A673 (cell line): ENCODE measurements at places on chromosomes 1 and 21. TPM values are rescaled to one million over a fixed set of nuclear protein-coding genes. Genes with fewer than 3 reads are reported as not detected.

DNA sequence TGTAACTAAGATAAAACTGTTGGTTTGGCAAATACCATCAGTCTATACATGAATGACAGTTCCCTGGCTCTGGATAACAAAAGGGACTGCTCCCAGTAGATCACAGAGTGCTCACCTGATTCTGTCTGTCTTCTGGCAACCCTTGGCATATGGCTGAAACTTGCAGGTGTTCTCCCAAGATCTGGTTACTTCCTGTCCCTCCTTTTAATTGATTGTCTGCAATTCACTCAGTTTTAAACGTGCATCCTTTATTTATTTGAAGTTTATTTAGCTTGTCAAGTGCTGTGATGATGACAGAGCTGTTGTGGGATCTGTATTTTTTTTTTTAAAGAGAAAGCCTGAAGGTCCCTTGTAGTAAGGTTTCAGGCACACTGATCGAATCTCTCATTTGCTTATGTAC lies 3.4 kb downstream of the KCNA3 start:
- no peak overlapping the region for H3K4me3 ChIP-seq
- no peaks in the 10 kb centered on the region for H3K4me1 ChIP-seq
- no peak overlapping the region for H3K27ac ChIP-seq
- H3K36me3 ChIP-seq: no peaks in the 10 kb centered on the region
- DNase-seq: no peak

- peaks cover 33% of the 10 kb centered on the region for H3K36me3 ChIP-seq
- no peak overlapping the region for H3K27ac ChIP-seq
- no peaks in the 10 kb centered on the region for H3K27me3 ChIP-seq
- no peak overlapping the region for H3K4me3 ChIP-seq
Measured at GRCh38 chr1:206590025-206590758, 22.1 kb downstream of the EIF2D start.

GRCh38 chr1:51956528-51957509 lies 33.7 kb downstream of the RAB3B start:
- peak; percentile 84 for DNase-seq
- no peaks in the 10 kb centered on the region for H3K27me3 ChIP-seq
- H3K27ac ChIP-seq: peak overlapping the region; percentile 75
- H3K4me3 ChIP-seq: no peak overlapping the region

DNA sequence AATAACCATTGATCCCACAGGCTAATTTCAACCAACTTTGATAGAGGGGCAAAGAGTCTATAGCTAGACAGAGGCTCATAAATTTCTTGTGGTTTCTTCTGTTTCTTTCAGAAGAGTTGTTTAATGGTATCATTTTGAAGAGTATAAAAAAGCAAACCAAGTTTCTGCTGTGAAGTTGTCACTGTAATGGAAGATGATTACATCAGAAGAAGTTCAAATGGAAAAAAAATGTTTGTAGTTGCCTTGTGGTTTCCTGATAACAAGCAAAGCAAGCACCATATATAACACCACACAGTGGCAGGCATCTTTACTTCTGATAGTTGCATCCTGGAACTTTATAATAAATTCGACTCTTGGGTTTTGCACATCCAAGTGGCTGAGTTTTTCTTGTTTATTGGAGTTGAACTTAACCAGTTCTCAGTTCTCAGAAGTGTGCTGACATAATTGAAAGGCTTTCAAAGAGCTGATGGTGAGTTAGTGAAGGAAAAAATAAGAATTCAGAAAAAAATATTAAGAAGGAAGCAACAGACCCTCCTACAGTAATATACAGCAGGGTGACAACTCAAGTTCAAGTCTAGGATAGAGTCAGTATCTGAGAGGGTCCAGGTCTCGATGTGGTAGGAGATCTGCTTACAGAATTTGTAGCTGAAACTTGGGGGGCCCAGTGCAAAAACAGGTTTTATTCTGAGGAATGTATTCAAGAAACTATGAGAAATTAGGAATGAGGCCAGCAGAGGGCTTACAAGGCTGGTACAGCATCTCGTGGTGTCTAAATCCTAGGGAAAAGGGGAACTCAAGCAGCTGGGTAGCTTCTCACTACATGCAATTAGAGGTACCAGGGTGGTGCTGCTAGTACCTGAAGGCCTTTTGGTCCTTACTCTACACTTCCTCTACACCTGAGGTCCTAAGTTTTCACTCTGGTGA lies 123.5 kb downstream of the CRB1 start:
- H3K4me1 ChIP-seq: no peaks in the 10 kb centered on the region
- H3K27ac ChIP-seq: no peak overlapping the region
- H3K36me3 ChIP-seq: no peaks in the 10 kb centered on the region
- DNase-seq: no peak
- H3K4me3 ChIP-seq: no peak overlapping the region
- H3K27me3 ChIP-seq: peaks cover 5% of the 10 kb centered on the region

- H3K27me3 ChIP-seq: no peaks in the 10 kb centered on the region
- H3K36me3 ChIP-seq: no peaks in the 10 kb centered on the region
- H3K4me3 ChIP-seq: no peak overlapping the region
- no peak for DNase-seq
- no peak overlapping the region for H3K27ac ChIP-seq
- H3K4me1 ChIP-seq: no peaks in the 10 kb centered on the region
Measured at GRCh38 chr1:229191066-229191674, 79.7 kb upstream of the RAB4A start.

DNA sequence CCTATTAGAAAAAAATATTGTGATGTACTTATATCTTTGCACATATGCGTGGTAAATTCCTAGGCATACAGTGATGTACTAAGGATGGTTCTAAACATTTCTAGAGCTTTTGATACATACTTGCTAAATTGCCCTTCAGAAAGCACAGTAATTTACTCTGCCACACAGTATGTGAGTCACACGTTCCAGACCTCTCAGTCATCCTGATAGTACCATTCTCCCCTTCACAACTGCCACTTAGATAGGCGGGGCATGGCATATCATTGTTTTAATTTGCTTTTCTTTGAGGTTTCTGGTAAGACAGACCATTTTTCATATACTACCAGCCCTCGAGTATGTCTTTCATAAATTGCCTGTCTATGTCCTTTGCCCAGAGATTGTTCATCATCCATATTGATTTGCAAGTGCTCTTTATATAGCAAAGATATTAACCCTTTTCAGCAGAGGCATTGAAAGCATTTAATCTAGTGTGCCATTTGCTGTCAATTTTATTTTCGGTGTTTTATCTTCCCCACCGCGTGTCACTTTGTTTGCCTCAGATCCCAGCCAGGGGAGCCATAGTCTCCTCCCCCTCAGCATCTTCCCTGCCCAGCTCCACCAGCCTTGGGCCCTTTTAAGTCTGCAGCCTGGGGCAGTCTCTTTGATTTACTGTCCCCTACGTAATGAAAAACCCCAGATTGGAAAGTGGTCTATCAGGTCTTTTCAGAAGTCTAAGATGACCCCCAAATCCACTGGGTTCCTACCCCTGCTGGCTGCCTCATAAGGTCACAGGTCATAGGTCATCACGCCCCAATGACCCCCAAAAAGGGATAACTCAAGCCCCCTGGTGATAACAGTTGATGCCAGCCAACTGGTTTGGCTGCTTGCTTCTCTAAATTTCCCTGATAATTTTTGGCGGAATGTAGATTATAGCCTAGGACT lies 11.8 kb upstream of the PAX7 start:
- H3K27ac ChIP-seq: no peak overlapping the region
- H3K27me3 ChIP-seq: no peaks in the 10 kb centered on the region
- H3K4me1 ChIP-seq: peaks cover 7% of the 10 kb centered on the region
- H3K36me3 ChIP-seq: no peaks in the 10 kb centered on the region
- peak; percentile 81 for DNase-seq
- no peak overlapping the region for H3K4me3 ChIP-seq

DNA sequence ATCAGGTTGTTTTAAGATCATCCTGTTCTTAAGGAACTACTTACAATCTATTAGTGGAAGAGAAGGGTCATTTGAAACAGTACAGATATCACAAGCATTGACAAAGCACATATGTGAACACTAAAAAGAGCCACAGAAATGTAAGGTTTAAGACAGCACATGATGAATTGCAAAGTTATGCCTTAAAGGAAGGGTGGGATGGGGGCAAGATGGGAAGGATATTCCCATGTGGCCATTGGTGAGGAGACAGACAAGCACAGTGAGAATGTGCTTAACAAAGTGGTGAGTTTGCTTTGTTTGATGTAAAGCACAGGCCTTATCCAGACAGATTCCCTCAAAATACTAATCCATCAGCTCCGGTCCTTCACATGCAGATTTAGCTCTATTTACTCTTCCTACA lies 151.6 kb upstream of the IVNS1ABP start:
- H3K27ac ChIP-seq: no peak overlapping the region
- no peak for DNase-seq
- H3K4me1 ChIP-seq: peaks cover 6% of the 10 kb centered on the region

DNA sequence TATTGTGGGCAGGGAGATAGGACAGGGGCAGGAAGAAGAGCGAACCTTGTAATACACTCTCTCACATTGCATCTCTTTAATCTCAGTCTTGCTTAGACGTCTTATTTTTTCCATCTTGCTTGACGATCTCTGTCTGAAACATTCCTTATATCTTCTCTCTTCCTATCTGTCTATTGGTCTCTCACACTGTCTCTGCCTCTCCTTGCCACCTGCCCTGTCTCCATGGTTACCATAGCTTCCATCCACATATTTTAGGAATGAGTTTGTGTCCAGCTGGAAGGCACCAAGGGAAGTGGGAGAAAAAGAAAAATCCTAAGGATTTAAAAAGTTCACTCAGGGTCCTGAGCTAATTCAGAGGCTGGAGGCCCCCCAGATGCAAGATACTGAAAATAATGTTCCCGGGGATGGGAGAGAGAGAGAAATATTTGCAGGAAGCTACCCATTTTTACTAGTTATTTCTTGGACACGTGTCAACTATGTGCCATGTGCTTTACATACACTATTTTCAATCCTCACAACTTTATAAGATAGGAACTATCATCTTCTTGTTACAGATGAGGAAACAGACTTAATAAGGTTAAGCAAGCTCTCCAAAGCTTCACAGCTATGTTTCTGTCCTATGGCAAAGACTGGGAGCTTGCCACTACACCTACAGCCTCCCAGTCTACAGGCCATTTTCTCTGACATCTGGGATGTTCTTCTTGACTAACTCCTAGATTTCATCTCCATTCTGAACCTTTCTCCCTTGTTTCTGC lies 933 bp downstream of the ANKRD34A start:
- peak overlapping the region; percentile 78 for H3K27ac ChIP-seq
- H3K27me3 ChIP-seq: no peaks in the 10 kb centered on the region
- DNase-seq: peak; percentile 33
- H3K4me3 ChIP-seq: peak overlapping the region; percentile 71
- peaks cover 28% of the 10 kb centered on the region for H3K4me1 ChIP-seq
- H3K36me3 ChIP-seq: no peaks in the 10 kb centered on the region

DNA sequence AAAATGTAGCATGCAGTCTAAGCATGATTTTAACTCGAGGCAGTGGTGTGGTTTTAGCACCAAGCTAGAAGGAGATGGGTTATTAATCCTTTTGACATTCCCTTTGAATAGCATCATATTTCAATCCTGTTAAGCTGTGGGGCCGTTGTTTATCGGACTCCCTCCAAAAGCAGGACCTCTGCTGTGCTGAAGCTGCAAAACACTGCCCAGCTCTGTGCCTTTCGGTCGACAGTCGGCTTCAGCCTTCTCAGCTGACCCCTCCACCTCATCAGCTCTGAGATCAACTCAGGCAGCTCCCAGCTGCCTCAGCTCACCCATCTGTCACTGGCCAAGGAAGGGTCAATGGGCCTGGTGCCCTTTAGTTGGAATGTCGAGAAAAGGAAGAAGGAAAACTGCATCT lies 95.5 kb downstream of the KAZN start:
- H3K27ac ChIP-seq: no peak overlapping the region
- H3K4me3 ChIP-seq: no peak overlapping the region
- no peaks in the 10 kb centered on the region for H3K36me3 ChIP-seq

- H3K36me3 ChIP-seq: no peaks in the 10 kb centered on the region
- H3K27me3 ChIP-seq: no peaks in the 10 kb centered on the region
- H3K4me1 ChIP-seq: peaks cover 5% of the 10 kb centered on the region
- H3K27ac ChIP-seq: no peak overlapping the region
Measured at GRCh38 chr1:59482986-59483385, 186.1 kb downstream of the FGGY start.

- no peaks in the 10 kb centered on the region for H3K36me3 ChIP-seq
- H3K27me3 ChIP-seq: no peaks in the 10 kb centered on the region
- peak overlapping the region; percentile 42 for H3K27ac ChIP-seq
- peaks cover 6% of the 10 kb centered on the region for H3K4me1 ChIP-seq
- peak; percentile 43 for DNase-seq
- no peak overlapping the region for H3K4me3 ChIP-seq
Measured at GRCh38 chr1:112388436-112388835, 7.6 kb upstream of the CTTNBP2NL start.

- no peak for DNase-seq
- H3K27ac ChIP-seq: no peak overlapping the region
- no peaks in the 10 kb centered on the region for H3K36me3 ChIP-seq
- no peaks in the 10 kb centered on the region for H3K27me3 ChIP-seq
Measured at GRCh38 chr1:244165021-244165420, 113.9 kb downstream of the ZBTB18 start.

DNA sequence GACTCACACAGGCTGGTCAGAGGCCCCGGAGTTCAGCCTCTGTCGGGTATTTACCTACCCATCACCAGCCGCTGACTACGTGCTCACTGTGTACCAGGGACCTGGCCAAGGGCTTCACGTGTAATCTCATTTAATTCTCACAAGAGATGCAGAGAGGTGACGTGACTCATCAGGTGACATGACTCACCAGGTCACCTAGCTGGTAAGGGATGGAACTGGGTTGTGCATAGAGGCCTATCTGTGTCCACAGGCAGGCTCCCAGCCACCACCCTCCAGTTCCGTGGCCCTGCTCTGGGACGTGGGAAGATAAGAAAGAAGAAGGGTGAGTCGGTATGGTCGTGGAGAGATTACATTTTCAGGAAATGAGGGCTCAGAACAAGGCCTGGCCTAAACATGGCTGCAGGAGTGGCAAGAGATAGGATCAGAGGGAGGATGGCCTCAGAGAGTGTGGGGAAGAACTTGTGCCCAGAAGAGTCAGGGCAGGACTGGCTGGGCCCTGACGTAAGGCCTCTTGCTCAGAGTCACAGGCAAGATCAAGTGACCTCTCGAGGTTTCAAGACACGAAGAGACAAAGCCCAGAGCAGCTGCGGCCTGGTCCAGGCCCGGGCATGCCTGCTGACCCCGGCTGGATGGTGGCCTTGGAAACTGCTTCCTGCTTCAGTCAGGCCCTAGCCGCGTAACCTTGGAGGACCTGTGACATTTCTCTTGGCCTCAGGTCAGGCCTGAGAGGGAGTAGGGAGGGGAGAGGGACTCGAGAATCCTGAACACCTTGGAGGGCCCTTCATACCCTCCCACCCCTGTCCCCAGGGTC lies 52.7 kb upstream of the WASF2 start:
- no peak for DNase-seq
- H3K36me3 ChIP-seq: peaks cover 9% of the 10 kb centered on the region
- H3K27ac ChIP-seq: no peak overlapping the region

The FCRLB gene
- total RNA-seq: 0.35 and 0.67 TPM in 2 replicates

The HPCA gene
- total RNA-seq: 0.69 and 0.98 TPM in 2 replicates

The GREM2 gene
- not detected in 2 replicates for total RNA-seq

The FCAMR gene
- total RNA-seq: not detected in 2 replicates

The PRAMEF26 gene
- not detected in 2 replicates for total RNA-seq

The HIVEP3 gene
- 3.1 and 3.6 TPM in 2 replicates for total RNA-seq

The RABGGTB gene
- 140 and 171 TPM in 2 replicates for total RNA-seq
